Esophagus squamous epithelium (tissue), 5 donors: ENCODE measurements at places on chromosomes 1 and 21.

- DNase-seq: no peak
Measured at GRCh38 chr1:197063212-197063611, 3.8 kb downstream of the F13B start.

- no peak for DNase-seq
Measured at GRCh38 chr1:172107316-172107975, 266.1 kb downstream of the DNM3 start.

DNA sequence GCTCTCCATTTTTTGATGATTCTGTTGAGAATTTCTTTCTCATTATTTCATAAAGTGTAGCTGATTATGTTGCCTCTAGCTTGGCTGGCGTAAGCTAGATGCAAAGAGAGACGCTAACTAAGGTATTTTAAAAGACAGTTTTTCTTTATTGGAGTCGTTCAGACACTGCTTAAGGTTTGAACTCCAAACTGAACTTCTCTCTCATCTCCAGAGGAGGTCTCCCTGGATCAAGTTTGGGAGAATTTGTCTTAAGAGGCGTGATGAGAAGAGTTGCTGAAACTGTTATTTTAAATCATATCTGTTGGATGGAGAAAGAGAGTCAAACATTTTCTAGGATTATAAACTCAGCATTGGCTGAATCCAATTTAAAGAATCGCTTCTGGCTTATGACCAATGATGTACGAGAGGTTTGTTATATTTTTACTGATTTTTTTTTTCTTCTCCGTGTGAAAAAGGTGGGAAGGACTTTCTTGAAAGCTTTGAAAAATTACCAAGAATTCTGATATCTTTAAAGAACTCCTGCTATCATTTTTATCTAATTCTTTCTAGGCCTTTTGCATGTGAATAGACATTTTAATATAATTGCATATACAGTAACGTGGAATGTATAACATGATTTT lies 34.0 kb downstream of the MAP3K7CL start:
- no peak for DNase-seq

DNA sequence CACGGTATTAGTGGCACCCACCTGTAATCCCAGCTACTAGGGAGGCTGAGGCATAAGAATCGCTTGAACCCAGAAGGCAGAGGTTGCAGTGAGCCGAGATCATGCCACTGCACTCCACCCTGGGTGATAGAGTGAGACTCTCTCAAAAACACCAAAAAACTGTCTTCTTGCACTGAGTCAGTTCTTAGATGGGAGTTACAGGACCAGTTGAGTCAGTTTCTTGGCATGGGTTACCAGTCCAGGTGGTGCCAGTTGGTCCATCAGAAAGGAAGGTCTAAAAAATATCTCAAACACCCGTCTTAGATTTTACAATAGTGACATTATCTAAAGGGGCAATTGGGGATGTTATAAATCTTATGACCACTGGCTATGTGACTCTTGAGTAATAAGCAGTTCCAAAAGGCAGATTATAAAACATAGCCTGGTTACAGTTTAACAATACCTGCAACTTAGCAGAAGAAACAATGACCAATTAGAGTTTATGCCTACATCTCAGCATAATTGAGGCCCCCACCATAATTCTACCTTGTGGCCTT lies 206.9 kb upstream of the FGGY start:
- no peak for DNase-seq

GRCh38 chr1:39779137-39779536 lies 8.0 kb upstream of the OXCT2 start:
- DNase-seq: no peak

DNA sequence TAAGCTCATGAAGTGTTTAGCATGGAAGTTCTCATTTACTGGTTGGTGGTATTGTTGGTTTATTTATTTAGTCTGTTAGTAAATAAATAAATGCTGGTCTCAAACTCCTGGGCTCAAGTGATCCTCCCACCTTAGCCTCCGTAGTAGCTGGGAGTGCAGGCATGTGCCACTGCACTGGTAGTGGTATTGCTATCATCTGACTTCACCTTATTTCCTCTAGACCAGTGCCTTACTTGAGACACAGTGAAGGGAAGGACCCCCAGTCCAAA lies 1.4 kb upstream of the SLC2A1 start:
- DNase-seq: no peak

- DNase-seq: no peak
Measured at GRCh38 chr1:27087371-27088220, 67.3 kb downstream of the SLC9A1 start.
